ENCODE measurements at places on chromosomes 3 and 15.

DNA sequence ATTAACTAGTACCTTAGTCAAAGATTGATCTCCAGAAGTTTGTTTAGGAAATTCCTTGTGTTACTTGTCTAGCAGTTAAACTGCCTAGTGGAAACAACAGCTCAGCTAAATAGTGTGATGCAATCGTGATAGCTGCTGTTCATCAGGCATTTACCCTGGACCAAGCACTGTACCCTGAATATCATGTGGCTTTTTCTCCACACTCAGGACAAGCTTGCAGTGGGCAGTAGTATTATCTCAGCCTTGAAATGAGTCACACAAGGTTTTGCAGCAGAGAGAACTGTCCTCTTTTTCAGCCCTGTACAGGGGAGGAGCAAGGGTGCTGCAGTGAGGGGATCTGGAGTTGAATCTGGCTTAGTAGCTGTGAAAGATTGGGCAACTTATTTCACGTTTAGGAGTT, 208.4 kb downstream of the TP63 start:
- no peaks in the 10 kb centered on the region for H3K36me3 ChIP-seq
- no peak overlapping the region for H3K4me3 ChIP-seq
- no peaks in the 10 kb centered on the region for H3K4me1 ChIP-seq
- no peaks in the 10 kb centered on the region for H3K27me3 ChIP-seq
- H3K27ac ChIP-seq, result no peak overlapping the region
- no peak for DNase-seq

DNA sequence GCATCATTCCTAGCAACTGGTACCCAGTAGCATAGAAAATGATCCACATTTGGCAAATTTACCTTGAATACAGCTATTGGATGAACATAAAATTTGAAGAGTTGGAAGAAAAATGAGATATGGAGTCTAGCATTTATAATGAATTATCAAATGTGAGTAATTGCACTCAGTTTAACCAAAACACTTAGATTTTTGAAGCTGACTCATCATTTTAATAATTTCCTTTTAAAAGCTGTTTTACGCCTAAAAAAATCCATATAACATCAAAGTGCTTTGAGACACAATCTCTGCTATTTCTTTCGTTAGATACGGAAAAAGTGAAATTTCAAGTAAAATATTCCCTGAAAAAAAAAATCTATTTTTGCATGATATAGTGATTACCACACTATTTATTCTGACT, 767.4 kb downstream of the ROBO2 start:
- H3K27ac ChIP-seq, result no peak overlapping the region
- no peak overlapping the region for H3K4me3 ChIP-seq
- DNase-seq, result no peak
- H3K27me3 ChIP-seq, result no peaks in the 10 kb centered on the region
- no peaks in the 10 kb centered on the region for H3K4me1 ChIP-seq

- no peak overlapping the region for H3K4me3 ChIP-seq
- DNase-seq, result no peak
- no peaks in the 10 kb centered on the region for H3K4me1 ChIP-seq
- no peak overlapping the region for H3K27ac ChIP-seq
- no peaks in the 10 kb centered on the region for H3K27me3 ChIP-seq
Measured at GRCh38 chr15:95194746-95195145, 963.4 kb downstream of the MCTP2 start.

DNA sequence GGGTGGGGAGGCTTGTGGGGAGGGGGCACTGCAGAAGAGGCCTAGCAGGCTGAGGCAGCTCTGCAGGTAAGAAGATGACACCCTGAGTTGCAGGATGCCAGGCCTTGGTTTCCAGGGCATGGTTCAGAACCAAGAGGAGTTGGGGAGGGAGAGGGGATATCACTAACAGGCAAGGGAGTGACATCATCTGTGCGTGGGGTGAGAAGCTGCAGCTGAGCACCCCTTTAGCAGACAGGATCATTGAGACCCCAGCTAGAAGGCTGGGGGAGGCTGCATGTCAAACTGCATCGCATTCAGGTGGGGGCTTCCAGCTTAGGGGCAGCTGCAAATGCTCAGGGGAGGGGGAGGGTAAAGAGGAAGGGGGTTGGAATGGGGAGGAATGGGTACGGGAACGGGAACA, 23.0 kb downstream of the CACNA2D2 start:
- peaks cover 26% of the 10 kb centered on the region for H3K4me1 ChIP-seq
- no peaks in the 10 kb centered on the region for H3K27me3 ChIP-seq
- H3K27ac ChIP-seq, result no peak overlapping the region
- H3K36me3 ChIP-seq, result no peaks in the 10 kb centered on the region
- no peak overlapping the region for H3K4me3 ChIP-seq

DNA sequence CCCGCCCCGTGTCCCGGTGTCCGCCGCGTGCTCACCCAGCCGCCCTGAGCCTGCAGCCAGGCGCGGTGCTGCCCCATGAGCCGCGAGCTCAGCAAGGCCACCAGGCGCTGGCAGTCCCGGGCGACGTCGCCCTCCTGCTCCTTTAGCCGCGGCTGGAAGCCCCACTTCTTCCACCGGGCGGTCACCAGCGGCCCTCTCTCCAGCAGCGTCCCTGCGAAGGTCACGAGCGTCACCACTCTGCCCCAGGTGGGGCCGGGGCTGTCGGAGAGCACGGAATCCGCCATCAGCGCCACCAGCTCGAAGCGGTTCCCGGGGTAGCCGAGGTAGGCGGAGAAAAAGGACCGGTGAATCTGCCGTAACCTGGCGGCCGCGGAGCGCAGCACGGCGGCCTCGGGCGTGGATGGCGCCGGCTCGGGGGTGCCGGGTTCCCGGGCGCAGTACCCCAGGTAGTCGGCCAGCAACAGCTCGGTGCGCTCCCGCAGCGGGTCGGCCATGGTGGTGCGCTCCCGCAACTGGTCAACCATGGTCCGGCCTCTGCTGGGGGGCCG, 298 bp downstream of the BCL2L10 start:
- DNase-seq, result peak; percentile 9
- peaks cover 23% of the 10 kb centered on the region for H3K27me3 ChIP-seq
- no peak overlapping the region for H3K27ac ChIP-seq
- peaks cover 4% of the 10 kb centered on the region for H3K4me1 ChIP-seq
